Smooth muscle cell of the brain vasculature (primary cell): ENCODE measurements at places on chromosomes 7 and 10.

DNA sequence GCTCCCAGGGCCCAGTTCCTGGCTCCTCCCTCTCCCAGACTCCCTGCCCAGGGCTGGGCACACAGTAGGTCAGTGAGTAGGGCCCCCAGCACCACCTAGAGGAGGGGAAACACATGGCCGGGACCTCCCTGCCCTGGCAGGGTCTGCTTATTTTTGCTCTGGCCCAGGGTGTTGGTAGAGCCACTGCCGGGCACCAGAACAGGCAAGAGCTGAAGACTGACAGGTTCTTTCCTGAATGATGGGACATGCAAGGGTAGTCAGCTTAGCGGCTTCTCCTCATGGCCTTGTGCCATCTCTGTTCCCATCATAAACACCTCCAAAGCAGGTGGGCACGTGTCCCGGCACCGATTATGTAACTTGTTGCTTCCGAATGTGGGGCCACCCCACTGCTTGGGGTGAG, 86.5 kb downstream of the NEURL1 start:
- DNase-seq: no peak

- DNase-seq: no peak
Observed at GRCh38 chr10:28276384-28276783, 26.5 kb downstream of the MPP7 start.

DNA sequence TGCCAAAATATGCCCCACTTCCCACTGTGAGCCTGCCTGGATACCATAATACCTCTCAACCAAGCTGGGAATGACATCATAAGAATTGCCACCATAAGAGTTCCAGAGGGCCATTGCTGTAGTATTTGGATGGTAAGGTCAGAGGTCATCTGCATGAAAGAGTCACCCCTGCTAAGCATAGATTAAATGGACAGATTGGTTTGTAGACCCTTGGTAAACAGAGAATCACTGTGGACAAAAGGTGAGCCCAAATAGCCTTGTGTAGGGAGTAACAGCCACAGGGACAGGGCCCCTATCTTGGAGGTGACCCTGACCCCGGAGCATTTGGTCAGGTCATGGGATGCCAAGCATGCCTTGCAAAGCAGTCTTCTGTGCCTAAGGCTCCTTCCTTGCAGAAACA, 129.7 kb downstream of the GPAM start:
- DNase-seq: no peak

GRCh38 chr7:27346531-27347275, 104.1 kb downstream of the EVX1 start:
- no peak for DNase-seq
